ENCODE measurements at places on chromosomes 1 and 21. TPM values are rescaled to one million over a fixed set of nuclear protein-coding genes. Genes with fewer than 3 reads are reported as not detected.

- DNase-seq: no peak
Observed at GRCh38 chr1:212860713-212861581, 2.9 kb downstream of the FLVCR1 start.

DNA sequence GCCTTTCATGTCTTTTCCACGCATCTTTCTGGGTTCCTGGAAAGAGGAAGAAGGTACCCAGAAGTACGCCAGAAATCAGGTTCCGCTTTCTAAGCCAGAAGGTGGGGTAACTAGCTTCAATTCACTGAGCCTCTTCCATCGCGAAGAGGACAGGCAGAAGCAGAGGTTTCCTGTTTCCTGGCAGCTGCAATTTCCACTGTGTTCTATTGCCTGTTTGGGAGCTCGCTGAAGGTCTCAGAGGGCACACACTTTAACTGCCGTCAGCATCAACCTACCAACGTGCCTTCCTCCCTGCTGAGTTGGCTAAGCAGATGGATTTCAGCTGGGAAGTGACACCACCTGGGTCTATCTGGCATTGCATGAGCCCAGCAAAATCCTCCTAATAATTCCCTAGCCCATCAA lies 10.0 kb downstream of the NCF2 start:
- no peak for DNase-seq

DNA sequence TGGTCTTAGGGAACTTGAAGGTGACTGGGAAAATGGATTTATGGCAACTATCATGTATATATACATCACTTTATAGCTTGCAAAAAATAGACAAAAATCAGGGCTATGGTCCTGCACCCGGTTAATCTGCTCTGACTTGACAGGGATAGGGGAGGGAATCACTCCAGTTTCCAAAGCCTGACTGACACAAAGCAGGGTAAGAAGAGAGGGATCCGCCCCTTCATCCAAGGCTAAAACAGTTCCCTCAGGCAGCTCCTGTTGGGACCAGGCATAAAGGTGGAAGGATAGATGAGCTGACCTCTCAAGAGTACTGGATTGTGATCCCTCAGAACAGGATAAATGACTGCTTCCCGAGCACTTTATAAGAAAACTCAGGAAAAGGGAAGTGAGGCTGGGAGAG lies 1.4 kb downstream of the PBXIP1 start:
- DNase-seq: no peak

DNA sequence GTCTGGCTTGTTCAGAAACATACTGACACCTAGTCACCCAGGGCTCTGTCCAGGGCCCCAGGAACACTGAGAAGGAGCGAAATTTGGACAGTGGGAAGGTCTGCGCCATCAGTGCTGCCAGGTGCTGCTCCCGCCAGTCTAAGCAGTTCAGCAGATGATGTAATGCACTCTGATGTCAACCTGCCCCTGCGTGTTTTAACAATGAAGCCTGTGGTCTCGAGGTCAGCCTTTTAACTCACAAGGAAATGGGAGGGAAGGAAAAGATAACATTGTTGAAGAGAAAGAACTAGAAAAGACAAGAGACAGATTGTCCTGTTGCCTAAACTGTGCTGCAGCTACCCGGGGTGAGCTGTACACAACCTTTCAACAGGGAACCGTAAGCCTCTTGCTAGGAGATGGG lies 126.6 kb upstream of the IFFO2 start:
- DNase-seq: no peak

DNA sequence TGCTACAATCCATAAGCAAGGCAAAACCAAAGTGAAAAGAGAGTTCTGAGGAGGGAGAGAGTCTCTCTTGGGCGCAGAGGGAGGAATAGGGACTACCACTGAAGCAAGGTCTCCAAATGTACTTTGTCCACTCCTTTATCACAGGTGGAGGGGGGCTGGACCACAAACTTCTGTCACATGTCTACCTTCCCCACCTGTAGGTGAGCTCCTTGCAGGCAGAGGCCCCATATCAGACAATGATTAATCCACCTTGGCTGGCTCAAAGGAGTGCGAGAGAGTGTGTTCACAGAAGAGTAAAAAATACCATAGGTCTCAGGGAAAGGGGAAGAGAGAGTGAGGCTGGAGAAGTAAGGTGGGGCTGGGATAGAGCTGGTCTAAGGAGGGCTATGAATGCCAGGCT lies 4.5 kb downstream of the BEND5 start:
- DNase-seq: no peak

DNA sequence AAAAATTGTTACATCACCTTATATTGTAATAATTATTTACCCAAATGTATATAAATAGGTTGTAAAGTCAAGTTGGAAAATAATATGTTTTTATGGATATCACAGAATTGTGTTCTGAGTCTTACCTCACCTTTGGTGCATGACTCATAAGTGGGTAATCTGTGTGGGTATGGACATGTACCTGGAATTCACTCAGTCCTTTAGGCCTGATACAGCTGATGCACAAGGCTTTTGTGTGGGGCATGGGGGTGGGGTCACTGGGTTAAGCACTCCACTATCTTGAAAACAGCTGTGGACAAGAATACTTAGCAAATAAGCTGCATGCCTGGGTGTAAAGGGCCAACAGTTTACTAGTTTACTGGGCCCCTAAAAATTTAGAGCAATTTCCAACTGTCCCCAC lies 34.4 kb downstream of the INKA2 start:
- DNase-seq: no peak

OR6K3 gene
- not detected for total RNA-seq

GRCh38 chr1:156082309-156083091 lies at the start of gene MEX3A:
MEX3A (minus strand) TSS chr1:156082465; CDS start chr1:156081998, 467 bp downstream.
- peak; percentile 75 for DNase-seq

GRCh38 chr1:17307946-17308345 lies at the start of gene PADI4:
PADI4 (plus strand) TSS chr1:17308197; CDS start chr1:17308223, 26 bp downstream.
- no peak for DNase-seq

DNA sequence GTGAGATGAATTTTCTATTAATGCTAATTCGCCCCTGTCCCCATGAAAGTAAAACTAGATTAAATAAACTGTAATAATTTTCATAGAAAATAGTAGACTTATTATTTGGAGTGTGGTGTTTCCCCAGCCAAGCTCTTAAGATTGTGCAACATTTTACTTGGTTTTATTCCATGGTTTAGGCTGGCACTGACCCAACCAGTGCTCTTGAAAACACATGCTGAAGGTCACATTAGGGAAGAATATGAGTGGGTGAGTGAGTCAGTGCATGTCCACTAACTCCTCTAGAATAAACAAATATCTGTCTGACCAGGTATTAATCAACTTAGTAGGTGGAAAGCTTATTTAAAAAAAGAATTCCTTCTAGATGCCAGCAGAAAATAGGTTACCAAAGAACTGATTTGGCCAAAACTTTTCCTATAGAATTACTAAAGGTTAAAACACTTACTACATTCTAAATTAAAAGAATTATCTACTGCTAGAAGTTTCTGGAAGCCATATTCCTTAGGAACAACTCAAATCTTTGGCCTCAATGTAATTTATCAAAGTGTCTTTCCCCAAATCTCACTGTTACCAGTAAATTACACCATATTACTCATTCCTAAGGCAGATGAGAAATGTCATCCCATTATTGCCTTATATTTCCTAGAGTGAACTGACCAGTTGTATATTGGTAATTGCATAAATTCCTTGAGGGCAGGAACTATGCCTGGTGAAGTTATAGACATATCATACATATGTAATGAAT lies 89.7 kb upstream of the RGS1 start:
- peak; percentile 63 for DNase-seq

DNA sequence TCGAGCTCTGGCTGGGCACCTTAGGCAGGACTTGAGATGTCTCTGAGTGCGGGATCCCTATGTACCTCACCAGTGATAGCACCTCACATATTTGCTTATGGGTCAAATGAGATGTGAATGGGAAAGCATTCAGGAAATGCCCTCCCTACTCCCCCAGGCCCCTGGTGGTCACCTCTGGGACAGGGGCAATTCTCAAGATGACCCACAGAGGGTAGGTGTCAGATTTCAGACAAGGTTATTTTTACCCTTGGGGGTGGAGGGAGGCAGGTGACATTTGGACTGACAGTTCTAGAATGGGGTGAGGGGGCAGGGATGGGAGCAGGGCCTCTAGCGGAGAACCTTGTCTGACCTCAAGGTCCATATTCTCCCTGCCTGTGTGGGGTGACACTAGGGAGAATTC lies 27.1 kb downstream of the ACOT11 start:
- peak; percentile 61 for DNase-seq

GRCh38 chr1:108815566-108815965 lies 41.3 kb downstream of the AKNAD1 start:
- DNase-seq: no peak

DNA sequence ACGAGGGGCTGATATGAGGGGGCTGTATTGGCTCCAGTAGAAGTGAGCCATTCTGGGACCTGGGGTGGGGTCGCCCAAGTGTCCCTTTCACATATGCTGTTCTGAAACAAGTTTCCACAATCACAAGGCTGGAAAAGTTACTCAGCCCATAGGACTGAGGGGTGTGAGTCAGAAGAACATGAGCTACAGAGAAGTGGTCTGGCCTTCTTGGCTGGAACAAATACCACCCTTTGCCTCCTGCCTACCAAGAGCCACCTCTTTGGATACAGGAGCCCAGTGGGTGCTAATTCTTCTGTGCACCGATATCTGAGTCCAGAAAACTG lies 42.4 kb downstream of the MEF2D start:
- DNase-seq: no peak

EIF2D gene
- 25.1 TPM for total RNA-seq

- no peak for DNase-seq
Observed at GRCh38 chr1:242728696-242729095, 204.2 kb upstream of the PLD5 start.

PLEKHG5 gene
- 20.2 TPM for total RNA-seq

- no peak for DNase-seq
Observed at GRCh38 chr1:24557220-24557619, 1.3 kb downstream of the NCMAP start.

DNA sequence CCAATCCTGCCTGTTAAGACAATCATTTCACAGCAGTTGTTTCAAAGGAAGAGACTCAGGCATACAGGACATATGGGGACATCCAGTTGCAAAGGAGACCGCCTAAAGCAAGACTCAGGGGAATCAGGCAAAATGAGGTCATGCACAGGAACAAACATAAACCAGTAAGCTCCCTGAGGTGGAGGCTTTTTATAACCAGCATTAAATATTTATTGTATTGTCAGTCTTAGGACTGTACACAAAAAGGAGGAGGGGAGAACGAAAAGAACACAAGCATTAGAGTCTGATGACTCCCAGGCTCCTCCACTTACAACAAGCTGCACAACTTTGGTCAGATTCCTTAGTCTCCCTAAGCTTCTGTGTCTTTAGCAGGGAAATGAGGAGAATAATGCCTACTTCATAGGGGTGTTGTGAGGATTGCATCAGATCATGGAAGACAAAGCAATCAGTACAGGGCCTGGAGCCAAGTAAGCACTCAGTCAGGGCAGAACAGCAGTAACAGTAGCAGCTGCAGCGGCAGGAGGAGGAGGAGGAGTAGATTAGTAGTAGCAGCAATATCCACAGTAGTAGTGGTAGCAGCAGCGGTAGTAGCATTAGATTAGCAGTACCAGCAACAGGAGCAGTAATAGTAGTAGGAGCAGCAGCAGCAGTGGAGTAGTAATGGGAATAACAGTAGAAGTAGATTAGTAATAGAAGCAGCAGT lies 54.2 kb upstream of the SPATA6 start:
- no peak for DNase-seq

TNNT2 gene
- total RNA-seq: 6,169 TPM

DNA sequence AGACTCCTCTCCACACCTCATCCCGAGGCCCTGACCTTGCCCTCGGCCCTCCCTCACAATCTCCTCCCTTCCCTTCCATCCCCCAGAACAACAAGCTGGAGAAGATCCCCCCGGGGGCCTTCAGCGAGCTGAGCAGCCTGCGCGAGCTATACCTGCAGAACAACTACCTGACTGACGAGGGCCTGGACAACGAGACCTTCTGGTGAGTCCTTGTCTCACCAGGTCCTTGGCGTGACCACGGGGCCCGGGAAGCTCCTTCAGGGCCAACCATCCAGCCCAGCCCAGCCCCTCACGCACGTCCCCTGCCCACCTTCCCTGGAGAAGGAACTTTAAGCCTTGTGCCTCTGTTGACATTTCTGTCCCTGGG lies 15.6 kb downstream of the PODN start:
- no peak for DNase-seq

DNA sequence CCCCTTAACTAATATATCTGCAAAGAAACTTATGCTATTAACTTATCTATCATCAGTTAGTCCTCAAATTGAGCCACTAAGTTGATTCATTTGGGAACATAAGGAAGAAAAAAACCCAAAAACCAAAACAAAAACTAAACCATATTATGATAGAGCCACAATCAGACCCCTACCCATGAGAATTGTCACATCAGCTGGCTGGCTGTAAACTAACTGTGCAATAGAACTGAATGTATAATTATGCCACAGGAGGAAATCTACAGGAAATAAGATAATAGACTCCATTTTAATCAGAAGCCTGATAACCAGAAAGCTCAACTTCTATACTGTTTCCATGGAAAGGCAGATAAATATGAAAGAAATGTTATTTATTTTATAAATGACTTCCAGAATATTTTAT lies 110.0 kb downstream of the RGL1 start:
- DNase-seq: no peak

DNA sequence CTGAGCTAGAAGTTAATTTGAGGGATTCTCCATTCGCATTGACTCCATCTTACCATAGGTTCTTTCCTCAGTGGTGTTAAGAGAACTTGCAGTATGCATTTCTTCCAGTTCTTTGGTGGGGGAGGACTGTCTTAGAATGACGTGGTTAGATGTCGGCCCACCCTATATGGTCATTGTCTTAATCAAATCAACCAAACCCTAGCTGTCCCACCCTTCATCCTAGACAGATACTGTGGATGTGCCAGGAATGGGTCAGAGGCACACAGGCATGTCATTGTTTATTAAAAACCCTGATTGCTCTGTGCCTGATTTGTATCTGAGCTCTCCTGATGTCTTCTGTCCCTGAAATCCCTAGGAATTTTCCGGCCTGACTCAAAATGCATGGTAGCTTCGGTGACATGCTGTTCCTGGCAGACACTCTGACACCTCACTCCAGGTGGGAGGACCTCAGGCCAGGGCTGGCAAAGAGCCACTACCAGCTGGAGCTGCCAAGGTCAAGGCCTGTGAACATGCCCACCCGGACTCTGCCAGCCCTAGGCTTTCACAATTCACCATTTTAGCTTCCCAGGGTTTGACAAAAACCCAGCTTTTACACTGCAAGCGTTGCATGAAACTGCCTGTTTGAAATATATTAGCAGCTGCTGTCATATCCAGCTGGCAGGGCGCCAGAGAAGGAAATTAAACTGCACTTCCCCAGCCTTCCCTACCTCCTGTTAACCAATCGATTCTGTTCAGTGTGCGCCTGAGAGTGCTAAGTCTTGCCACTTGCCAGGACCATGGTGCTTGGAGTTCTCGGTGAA lies 134.0 kb downstream of the FAM78B start:
- peak; percentile 38 for DNase-seq

- DNase-seq: no peak
Observed at GRCh38 chr1:201213926-201214325, 23.3 kb downstream of the IGFN1 start.

GRCh38 chr1:94947437-94947836 lies 20.5 kb upstream of the CNN3 start:
- no peak for DNase-seq

GRCh38 chr1:2314803-2315673 lies 76.3 kb downstream of the MORN1 start:
- DNase-seq: peak; percentile 82

GRCh38 chr1:25793585-25794170 lies 6.3 kb upstream of the SELENON start:
- DNase-seq: no peak

GPR52 gene
- total RNA-seq: 2.8 TPM

Measured in heart left ventricle (tissue), 16 donors.